Endothelial cell of umbilical vein (primary cell): ENCODE measurements at places on chromosomes 12 and 14. TPM values are rescaled to one million over a fixed set of nuclear protein-coding genes. Genes with fewer than 3 reads are reported as not detected.

The BHLHE41 gene
- total RNA-seq: 0.07 and 0.24 TPM in 2 replicates

The PLEKHD1 gene
- not detected in 2 replicates for total RNA-seq

The MGST1 gene
- 170 and 173 TPM in 2 replicates for total RNA-seq

The KITLG gene
- 32.5 and 46.4 TPM in 2 replicates for total RNA-seq

The RERGL gene
- total RNA-seq: not detected in 2 replicates

The CNTN1 gene
- total RNA-seq: 0.07 TPM in 1 of 2 replicates, not detected in the other

The PTHLH gene
- 0.60 and 1.1 TPM in 2 replicates for total RNA-seq
